ENCODE measurements at places on chromosomes 4 and X.

DNA sequence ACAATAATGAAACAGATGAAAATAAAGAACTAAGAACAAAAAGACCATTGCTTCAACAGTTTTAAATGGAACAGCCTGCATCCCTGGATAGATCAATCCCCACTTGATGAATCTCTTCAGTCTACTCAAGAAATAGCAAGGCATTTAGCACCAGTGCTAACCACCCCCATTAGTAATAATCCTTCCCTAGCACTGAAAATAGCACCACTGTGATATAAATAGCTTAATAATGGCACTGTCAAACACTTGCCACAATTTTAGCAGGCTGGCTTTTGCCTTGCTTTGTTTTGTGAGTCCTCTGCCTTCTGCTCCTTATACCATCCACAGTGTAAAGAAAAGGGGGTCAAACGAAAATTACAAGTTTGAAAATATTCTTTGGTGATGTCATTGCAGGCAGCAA, 17.4 kb downstream of the DCX start:
- no peak for DNase-seq

GRCh38 chrX:50469206-50469605, 1.4 kb downstream of the DGKK start:
- no peak for DNase-seq

DNA sequence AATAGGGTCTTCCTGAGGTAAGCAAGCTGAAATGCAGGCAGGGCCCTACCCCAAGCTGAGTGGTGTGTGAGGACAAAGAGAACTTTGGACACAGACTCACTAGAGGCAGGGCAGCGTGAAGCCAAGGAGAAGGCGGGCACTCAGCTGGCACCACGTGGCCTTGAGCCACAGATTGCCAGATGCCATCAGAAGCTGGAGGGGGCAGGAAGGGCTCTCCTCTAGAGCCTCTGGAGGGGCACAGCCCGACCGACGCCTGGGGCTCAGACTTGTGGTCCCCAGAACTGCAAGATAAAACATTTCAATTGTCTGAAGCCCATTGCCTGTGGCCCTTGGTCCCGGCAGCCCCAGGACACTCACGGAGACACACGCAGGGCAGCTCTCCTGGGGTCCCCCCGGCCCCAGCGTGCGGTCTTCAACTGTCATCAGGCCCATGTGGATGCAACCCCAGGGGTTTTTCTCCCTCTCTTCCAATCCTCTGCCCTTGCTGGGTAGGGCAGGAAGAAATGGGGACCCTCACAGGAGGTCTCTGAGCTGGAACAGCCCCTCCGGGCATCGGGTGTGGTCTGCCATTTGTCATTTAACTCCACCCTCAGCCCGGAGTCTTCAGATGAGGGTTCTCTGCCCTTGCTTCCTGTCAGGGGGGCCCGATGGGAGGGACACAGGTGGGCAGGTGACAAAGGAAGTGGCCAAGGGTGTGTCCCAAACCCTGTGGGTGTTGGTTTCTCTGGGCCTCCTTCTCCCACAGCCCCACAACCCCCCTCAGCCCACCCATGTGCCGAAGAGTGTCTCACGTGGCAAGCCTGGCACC, 22.2 kb downstream of the HMX1 start:
- no peak for DNase-seq

DNA sequence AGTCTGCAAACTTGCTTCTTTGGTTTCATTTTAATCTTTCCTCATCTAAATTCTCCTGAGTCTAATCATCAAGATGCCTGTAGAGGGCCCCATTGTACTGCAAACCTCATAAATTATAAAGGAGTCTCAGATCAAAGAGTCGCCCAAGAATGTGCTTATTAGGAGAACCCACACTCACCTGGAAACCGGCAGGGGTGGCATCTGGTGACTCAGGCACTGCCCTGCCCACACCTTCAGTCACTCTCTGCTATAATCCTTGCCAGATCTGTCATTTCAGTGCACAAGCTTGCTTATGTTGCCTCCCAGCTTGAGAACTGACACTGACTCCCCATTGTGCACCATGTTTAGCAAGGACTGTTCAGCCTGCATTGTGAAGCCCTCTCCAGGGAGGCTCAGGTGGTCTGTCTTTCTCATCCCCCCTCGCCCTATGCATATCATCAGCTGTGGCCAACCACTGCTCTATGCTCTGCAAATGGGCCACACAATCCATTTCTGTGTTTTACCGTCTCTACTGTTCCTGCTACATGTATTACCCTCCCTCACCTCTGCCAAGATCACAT, 12.4 kb downstream of the EPGN start:
- peak; percentile 75 for DNase-seq

GRCh38 chrX:130114141-130114588, 3.9 kb upstream of the ELF4 start:
- DNase-seq, result peak; percentile 41

DNA sequence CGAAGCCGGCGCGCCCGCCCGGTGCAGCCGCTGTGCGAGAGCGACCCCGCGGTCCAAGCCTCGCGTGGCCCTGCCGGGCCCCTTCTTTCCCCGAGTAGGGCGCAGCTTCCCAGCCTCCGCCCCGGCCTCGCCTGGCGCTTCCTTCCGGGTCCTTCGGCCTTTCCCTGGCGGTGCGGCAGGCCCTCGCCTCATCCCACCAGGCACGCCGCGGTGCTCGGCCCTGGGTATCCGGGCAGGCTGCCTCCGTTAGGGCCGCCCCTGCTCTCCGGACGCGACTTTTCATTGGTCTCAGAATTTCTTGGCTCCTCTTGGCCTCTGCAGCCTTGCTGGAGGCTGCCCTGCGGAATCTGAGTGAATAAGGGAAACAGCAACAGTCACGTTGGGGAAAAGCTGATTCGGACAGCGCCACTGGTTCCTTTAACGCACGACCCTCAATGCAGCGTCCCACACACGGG, 429 bp downstream of the UVSSA start:
- peak; percentile 79 for DNase-seq

DNA sequence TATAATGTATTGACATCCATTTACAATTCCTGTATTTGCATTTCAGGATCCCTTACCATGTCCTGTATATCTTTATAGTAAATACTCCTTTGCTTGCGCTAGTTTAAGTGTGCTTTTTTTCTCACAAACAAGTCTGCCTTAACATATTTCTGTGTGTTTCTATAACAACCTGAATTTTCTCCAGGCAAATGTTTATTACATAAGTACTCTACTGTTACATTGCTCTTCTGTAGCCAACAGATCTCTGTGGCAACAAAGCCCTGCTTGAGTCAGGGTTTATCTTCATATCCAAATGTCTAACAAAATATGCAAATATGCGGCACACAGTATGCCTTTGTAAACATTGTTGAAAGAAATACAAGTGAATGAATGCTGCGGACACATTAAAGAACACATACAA, 625.5 kb downstream of the TLL1 start:
- no peak for DNase-seq

DNA sequence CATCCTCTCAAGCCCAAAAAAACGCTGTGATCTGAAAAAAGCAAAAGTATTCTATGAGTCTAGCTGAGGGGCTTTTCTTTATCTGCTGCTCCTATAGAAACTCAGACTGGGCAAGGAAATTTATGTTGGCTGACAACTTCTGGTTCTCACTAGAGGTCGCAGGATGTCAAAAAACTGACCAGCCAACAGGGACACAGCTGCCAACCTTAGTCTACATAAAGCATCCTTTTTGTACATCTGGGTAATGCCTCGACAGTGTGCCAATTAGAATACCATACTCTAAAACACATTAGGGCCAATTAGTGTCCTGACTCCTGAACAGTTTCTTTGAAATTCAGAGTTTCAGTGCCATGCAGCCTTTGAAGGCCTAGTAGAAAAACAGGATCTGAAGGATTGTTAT, 8.8 kb upstream of the TLL1 start:
- DNase-seq, result no peak

DNA sequence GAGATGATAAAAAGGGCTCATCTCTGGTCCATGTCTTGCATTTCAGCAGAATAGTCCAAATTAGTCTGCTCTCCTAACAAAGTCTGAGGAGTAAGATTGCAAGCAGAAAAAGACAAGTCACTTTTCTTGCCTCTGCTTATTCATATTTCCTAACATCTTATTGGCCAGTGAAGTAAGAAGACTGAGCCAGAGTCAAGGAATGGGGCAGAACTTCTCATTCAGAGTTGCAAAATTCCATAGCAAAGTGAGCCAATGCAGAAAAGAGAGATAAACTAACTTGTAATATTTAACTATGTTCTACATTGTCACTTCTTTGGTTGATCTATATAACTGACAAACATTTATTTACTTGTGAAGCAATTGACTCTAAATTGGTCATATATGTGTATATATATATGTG, 2304.0 kb downstream of the ARAP2 start:
- DNase-seq, result no peak

- no peak for DNase-seq
Observed at GRCh38 chr4:180437601-180438000, 1805.6 kb upstream of the TENM3 start.

- no peak for DNase-seq
Observed at GRCh38 chr4:95825546-95825945, 14.3 kb upstream of the PDHA2 start.

DNA sequence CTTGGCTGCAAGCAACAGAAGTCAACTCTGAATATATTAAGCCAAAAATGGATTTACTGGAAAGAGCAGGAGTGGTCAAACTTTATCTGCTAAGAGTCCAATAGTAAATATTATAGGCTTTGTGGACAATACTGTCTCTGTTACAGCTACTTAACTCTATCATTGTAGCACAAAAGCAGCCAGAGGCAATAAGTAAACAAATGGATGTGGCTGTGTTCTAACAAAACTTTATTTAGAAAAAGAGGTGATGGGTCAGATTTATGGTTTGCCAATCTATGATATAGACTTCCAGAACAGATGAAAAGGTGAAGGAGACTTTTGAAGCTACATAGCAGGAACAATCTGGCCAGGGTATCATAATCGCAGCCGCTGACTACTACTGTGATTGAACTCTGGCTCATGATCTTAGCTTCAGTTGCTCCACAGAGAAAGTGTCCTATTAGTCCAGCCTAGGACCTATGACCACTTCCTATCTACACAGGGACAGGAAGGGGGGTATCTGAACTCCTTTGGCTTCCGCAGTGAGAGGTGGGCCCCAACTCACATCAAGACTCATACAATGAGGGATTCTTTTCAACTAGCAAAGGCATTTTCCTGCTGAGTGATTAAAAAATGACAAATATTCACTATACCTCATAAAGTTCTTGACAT, 154.9 kb downstream of the ATG4A start:
- no peak for DNase-seq

DNA sequence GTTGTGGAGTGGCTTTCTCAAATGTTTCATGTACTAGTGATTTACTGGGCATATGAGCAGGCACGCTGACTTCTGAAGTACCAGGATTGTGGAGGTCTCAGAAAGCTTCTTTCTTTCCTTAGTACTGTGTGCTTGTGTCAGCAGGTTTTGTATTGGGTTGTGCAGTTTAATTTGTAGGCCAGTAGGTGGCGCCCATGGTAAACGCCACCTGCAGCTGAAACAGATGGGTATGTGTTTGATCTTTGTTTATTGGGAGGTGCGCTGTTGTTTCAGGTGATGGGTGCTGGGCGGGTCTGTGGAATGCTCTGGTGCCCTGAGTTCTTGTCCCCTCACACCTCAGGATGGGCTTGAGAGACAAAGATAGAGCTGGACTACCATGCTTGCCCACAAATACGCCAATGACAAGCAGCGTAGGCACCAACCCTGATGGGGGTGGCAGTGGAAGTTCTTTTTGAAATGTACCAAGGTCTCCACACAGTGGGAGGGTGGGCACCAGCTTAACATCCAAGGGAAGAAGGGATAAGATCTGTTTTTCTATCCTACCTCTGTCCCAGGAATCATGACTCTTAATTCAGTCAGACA, 141.5 kb downstream of the RPS6KA6 start:
- peak; percentile 10 for DNase-seq

DNA sequence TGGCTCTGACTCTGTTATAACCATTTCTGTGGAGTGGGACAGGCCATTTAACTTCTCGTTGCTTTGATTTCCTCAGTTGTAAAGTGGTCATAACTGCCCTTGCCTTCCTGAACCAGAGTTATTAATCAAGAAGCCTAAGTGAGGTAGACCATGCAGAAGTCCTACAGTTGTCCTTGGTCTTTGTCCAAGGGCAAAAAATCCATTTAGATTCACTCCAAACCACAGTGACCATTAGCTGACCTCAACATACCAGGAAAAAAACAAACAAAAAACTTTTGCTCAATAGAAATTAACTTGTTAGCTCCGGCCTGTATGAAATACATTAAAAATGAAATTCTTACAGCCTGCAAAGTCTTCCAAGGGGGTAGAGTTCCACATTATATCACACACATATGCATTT, 52.7 kb downstream of the TBC1D9 start:
- peak; percentile 19 for DNase-seq

GRCh38 chr4:654871-655463, 19.1 kb downstream of the ATP5ME start:
- DNase-seq, result no peak

GRCh38 chr4:7988437-7988836, 48.8 kb upstream of the AFAP1 start:
- peak; percentile 35 for DNase-seq

GRCh38 chr4:79237851-79238250, 88.0 kb downstream of the NAA11 start:
- peak; percentile 36 for DNase-seq

- peak; percentile 95 for DNase-seq
Observed at GRCh38 chr4:56728512-56728911, 47.4 kb upstream of the HOPX start.

DNA sequence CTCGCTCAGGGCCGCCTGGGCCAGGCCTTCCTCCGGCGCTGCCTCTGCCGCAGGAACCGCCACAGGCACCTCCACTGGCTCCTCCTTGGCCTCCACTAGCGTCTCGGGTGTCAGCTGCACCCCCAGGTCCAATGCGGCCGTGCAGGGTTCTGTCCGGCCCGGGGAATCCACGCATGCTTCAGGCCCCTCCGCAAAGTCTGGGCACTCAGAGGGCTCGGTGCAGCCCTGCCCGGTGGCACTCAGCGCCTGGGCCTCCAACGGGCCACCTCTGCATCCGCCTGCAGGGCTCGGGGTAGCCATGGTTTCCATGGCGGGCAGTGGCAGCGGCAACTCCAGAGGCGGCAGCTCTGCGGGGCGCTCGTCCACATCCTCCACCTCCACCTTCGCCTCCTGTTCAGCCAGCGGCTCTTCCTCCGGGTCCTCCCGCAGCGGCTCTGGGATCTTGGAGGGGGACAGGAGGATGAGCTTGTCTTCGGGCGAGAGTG, 74.9 kb upstream of the UCP1 start:
- no peak for DNase-seq

DNA sequence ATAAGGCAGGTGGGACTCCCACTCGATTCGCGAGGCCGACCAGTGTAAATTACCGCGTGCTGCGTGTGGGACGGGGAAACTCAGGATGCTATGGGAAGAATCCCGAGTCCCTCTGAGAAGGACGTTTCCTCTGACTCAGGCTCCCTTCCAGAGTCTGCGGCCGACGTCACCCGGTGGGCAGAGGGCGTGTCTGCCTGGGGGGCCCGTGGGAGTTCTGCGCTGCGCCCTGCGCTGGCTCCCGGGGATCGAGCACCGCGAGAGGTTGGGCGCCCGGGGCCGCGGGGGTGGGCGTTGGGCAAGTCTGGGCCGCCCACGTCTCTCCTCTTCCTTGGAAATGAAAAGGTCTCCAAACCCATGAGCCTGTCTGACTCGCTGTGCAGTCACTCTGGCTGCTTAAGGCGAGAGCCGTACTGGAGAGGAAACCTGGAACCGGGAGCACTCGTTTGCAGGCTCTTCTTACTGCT, 568 bp downstream of the NIPAL1 start:
- peak; percentile 60 for DNase-seq

GRCh38 chr4:129622566-129622965, 526.6 kb downstream of the C4orf33 start:
- no peak for DNase-seq

GRCh38 chr4:134624365-134624764, 422.8 kb upstream of the PABPC4L start:
- no peak for DNase-seq

Measured in LHCN-M2 (cell line).